ENCODE measurements at places on chromosomes 1 and 21.
A peak's percentile ranks its signal among the peaks of the same experiment; 100 is the strongest.

- DNase-seq: no peak
These were observed 155.7 kb downstream of the TM2D1 start for GRCh38 chr1:61569303-61569621.

- no peak for DNase-seq
These were observed 29.6 kb downstream of the SERINC2 start for GRCh38 chr1:31442648-31442994.

GRCh38 chr1:185526344-185527307, 207.6 kb upstream of the HMCN1 start:
- no peak for DNase-seq

DNA sequence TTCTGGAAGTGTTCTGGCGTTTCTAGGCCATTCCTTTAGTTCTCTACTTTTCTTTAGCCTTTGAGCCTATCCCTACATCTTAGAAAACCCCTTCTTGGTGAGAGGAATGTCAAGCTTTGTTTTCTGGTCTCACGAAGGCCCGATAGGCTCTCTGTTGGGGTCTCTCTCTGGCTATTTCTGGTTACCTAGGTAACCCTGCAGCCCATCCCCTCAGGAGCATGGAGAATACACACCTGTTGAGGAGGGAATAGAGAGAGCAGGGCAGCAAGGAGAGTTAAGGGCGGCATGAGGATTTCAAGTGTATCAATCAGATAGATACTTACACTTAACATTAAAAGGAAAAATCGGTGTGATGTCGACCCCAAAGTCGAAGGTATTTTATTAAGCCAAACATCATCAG, 45.7 kb downstream of the LRRC8D start:
- no peak for DNase-seq

- DNase-seq: no peak
These were observed 732 bp downstream of the ABCG1 start for GRCh38 chr21:42219606-42220137.

GRCh38 chr1:236536540-236536939, 12.8 kb downstream of the LGALS8 start:
- no peak for DNase-seq

DNA sequence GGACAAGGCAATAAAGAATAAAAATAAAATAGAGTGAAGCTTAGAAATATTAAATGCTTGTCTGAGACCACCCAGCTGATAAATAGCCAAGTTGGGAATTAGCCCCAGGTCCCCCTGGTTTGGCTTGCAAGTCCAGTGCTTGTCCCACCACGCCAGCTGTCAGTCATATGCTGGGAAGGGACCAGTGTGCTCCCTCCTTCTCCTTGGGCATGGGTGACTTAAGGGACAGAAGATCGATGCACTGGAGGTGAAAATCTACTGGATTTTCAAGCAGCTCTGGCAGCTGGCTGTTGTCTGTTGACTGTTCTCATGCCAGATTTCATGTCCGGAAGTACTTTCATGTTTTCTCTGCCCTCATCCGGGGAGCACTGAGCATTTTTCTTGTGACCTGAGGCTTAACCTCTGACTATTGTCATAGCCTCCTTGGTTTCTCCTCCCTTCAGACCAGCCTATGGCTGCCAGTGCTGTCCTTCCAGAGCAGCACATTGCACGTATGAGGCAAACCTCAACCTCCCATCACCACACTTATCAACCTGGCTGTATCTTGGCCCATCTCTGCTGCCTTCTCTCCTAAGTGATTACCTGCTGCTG, 12.4 kb downstream of the LMOD1 start:
- DNase-seq: no peak

DNA sequence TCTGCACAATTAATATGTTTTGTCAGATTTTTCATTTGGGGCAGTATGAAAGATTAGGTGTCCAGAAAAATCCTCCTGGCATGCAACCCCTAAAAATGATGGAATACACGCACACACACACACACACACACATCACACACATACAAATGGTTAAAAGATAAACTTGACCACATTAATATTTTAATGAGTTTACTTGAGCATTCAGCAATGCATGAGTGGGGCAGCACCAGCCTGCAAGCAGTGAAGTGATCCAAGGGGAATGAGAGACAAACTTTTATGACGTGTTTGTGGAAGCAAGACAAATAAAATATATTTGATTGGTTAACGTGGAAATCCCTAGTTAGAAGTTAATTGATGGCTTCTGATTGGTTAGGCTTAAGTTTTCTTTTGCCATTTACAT, 29.1 kb upstream of the SOAT1 start:
- DNase-seq: no peak

- DNase-seq: no peak
These were observed 9.4 kb downstream of the TMEM53 start for GRCh38 chr1:44664730-44665370.

DNA sequence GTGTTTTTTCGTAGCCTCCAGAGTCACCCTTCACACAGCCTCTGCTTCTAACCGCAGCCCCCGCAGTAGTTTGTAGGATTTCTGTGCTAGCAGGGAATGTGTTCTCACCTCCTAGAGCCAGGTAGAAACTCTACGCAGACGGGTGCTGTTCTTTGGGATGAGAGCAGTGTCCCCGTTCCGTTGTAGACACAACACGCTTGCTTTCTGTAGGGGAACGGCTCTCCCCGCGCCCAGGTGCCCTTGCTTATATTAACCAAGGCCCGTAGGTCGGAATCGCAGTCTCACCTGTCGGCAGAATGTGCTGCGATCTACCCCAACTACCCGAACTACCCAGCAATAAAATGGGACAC, 111.8 kb upstream of the NBPF11 start:
- no peak for DNase-seq

DNA sequence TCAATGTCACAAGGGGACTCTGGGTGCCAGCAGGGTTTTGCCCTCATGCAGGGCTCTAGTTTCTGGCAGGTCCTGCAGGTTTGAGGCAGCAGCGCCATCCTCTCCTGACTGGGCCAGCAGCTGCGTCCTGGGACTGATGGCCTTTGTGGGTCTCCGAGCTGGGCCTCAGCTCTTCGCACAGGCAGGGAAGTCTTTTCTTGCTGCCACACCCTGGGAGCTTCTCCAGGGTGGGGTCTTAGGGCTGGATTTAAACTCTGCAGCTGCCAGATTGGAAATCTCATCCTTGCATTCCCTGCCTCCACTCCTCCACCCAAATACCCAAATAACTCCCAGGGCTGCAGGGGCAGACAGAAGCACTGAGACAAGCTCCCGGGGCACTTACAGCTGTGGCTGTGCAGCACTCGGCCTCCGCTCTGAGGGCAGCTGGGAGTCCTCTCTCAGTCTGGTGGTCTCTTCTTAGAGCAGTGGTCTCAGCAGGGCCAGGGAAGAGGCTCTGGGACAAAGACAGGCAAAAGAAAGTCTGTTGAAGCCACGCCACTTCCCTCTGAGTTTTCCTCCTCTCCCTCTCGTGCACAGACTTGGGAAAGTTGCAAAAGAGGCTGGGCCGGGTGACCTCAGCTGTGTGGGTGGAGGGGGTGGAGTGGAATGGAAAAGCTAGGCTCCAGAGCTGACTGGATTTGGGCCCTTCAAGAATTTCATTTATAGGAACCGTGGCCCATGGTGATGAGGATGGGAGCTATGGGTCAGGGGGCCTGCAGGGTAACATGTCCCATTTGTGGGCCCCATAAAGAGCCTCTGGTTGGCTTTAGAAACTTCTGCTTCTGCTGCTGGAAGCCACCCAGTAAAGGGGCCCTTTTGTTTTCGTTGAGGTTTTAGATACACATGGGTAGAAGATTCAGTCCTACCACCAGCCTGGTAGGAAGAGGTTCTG, at the start of gene RAB7B:
Gene RAB7B, minus strand, starts transcription at position 525 of the 931 bp plus-strand sequence. CDS start 9,260 bp downstream, outside the sequence.
- DNase-seq: peak; percentile 57

GRCh38 chr1:214331180-214331579, 50.2 kb downstream of the SMYD2 start:
- DNase-seq: no peak

DNA sequence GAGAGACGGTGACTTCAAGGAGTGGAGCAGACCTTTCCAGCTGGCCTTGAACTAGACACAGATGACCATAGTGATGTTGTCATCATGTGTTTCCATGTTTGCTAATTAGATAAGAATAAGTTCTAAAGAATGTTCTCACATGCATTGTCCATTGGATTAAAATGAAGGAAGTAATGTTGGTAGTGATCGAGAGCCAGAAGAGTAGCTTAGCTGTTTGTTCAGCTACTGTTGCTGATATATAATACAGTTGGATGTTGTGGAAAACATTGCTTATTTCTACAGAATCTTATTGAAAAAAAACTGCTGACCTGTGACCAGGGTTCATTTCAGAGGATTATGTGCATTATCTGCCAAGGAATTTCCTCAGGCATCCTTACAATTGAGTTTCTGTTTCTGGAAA, 249.1 kb upstream of the POGK start:
- no peak for DNase-seq

DNA sequence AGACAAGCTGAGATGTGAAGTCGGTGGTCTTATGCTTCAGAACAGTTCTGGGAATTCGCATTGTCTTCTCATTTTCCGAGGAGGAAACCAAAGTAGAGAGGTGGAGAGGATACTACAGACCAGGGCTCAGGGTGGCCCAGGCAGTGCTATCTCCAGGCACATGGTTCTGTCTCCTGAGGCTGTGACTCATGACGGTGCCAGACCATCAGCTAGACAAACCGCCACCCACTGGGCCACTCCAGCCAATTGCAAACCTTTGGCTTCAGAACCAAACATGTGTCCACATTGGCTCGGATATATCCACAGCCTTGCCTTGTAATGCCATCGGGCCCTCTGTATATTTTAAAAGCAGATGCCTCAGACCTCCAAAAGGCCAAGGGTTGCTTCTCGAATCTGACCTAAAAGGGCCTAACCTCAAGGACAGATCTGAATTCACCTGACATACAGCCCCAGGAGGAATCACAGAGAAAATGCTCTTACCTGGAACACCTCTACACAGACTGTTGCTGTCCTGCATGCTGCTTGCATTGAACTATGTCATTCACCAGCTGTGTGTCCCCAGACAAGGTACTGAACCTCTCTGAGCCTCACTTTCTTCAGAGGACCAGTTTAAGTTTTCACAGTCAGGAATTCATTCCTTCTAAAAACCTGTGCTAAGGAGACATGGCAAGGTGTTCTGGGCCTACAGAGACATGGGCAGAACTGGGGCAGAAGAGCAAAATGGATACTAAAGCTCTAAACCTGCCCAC, 224.9 kb upstream of the JUN start:
- no peak for DNase-seq

GRCh38 chr1:236639686-236640085, 35.4 kb upstream of the HEATR1 start:
- no peak for DNase-seq

- DNase-seq: no peak
These were observed 13.0 kb downstream of the YBEY start for GRCh38 chr21:46299167-46299566.

- no peak for DNase-seq
These were observed 444 bp upstream of the MAP3K6 start for GRCh38 chr1:27367160-27367650.

DNA sequence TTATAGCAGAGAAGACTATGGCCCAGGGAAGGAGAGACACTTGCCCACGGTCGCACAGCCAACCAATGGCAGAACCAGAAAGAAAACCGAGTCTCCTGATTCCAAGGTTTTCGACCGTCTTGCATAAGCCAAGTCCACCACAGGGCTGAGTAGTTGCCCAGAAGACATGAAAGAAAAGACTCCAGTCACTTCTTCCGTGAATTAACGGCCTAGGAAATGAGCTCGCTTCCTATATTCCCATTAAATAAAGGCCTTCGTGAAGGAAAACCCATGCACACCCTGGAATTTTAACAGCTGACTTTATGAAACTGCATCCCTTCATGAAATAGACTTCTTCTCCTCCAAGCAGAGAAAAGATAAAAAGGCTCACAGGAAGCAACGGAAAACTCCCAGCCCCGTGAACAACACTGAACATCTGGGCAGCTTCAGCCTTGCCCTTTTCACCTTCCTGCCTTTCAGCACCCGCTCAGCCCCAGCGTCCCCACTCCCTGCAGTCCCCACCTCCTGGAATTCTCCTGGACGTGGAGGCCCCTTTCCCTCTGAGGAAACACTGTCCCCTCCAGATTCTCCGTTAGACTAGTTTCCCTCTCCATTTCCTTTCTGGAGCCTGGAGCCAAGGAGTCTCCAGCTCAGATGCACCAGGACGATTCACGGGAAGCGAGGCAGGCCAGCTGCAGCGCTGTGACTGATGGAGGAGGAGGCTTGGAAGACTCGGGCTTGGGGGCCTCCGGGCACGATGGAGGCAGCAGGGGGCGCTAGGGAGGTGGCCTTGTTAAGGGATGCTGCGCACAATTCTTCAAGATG, 2.7 kb upstream of the MYOC start:
- peak; percentile 42 for DNase-seq

DNA sequence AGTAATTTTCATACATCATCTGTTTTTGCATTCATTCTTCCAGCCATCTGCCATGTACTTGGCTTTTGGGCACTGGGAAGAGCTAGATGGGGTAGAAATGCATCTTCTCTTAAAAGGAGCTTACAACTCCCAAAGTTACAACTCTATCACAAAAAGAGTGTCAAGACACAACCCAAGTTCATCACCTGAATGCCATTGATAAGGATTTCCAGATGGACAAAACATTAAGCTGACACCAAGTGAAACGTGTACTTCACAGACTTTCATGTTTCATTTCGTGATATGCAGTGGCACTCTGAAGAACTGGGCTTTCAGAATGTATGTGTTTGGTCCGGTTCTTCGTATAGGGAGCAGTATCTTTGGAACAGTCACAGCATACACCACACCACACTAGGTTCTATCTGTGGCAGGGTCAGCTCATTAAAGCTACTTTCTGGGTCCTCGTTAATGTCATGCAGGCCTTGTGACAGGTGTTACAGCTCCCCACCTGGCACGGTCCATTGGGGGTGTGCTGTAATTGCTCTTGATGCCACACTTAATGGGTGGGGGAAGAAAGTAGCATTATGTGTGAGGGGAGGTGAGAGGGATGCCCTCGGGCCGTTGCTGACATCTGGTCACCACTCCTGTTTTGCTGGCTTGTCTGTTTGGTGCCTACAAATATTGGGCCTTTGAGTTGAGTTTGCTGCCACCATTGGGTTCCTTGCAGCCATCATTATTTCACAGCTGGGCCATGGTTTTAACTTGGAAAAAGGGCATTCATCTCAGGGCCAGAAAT, 164.9 kb downstream of the NFIA start:
- no peak for DNase-seq

GRCh38 chr1:18723206-18723605, 92.6 kb downstream of the PAX7 start:
- no peak for DNase-seq

DNA sequence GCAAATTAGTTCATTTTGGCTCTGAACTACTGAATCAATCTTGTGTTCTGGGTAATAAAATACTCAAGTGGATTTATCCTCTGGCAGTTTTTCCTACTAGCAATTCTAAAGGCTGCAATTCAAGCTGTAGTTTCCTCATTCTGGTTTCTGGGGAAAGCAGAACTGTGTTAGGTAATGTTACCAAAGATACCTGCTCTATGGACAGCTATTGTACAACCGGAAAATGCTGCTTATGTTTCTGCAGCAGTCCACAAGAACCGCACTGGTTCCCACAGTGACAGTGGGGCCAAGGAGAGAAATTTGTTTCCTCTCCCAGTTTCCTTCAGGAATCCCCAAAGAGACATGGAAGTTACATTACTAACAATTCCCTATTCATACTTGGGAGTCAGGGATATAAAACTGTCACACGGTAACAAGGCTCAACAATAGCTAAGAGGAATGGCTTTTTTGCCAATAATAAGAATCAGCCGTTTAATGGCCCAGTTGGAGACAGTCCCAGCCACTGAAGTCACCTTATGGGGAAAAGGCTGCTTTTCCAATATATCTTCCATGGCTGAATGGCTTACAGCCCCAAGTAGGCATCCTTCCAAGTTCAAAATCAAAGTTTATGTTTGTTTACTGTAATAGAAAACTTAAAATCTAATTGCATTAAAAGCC, 52.6 kb downstream of the PCNX2 start:
- no peak for DNase-seq

- DNase-seq: no peak
These were observed 78.5 kb upstream of the DPYD start for GRCh38 chr1:97999320-97999719.

All from head of caudate nucleus (tissue), 42 donors.